Effector CD4-positive, alpha-beta T cell (primary cell): ENCODE measurements at places on chromosomes 2 and 18.

DNA sequence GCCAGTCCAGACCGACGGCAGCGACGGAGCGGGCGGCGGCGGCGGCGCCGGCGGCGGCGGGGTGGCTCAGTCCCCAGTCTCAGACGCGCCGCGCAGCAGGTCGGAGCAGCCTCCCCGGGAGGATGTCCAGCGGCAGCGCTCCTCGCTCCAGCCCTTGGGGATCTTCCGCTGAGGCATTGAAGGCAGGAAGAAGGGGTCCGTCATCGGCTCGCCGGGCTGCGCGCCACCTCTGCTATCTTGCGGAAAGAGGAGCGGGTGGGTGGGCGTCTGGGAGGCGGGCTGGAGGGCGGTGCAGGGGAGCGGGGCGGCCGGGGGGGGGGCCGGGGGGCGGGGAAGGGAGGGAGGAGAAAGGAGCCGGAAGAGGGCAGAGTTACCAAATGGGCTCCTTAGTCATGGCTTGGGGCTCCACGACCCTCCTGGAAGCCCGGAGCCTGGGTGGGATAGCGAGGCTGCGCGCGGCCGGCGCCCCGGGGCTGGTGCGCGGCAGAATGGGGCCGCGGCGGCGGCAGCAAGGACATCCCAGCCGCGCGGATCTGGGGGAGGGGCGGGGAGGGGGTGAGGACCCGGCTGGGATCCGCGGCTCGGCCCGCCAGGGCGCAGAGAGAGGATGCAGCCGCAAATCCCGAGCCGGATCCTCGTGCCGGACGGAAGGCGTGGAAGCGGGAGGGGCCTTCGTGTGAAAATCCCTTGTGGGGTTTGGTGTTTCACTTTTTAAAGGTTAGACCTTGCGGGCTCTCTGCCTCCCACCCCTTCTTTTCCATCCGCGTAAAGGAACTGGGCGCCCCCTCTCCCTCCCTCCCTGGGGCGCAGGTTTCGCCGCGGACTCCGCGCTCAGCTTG, at the start of gene NETO1:
TSS of gene NETO1 (minus strand) at position 242 of the 839 bp plus-strand sequence. CDS start 696 bp downstream, outside the sequence.
- DNase-seq: no peak

GRCh38 chr18:13492314-13492713, 234.0 kb downstream of the FAM210A start:
- DNase-seq: no peak

GRCh38 chr18:48915626-48916425, 34.9 kb downstream of the SMAD7 start:
- DNase-seq: no peak

DNA sequence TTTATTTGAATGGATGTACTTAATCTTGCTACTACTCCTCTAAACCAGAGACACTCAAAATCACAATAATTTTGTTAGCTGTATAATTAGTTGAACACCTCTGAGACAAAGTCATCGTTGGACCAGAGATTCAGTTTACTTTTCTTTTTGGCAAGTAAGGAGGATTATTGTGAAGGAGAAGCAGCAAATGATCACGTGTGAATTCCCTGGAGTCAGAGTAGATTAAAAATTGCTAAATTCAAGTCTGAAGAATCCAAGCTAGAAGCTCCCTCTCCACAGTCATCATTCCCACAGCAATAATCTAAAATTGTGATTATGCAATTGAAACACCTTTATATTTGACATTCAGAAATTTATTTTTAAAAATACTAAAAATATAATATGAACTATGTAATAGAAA, 484.4 kb downstream of the CMPK2 start:
- no peak for DNase-seq

GRCh38 chr2:953975-954686, 3.5 kb downstream of the SNTG2 start:
- no peak for DNase-seq

GRCh38 chr18:63379639-63379962, 12.6 kb upstream of the KDSR start:
- no peak for DNase-seq

DNA sequence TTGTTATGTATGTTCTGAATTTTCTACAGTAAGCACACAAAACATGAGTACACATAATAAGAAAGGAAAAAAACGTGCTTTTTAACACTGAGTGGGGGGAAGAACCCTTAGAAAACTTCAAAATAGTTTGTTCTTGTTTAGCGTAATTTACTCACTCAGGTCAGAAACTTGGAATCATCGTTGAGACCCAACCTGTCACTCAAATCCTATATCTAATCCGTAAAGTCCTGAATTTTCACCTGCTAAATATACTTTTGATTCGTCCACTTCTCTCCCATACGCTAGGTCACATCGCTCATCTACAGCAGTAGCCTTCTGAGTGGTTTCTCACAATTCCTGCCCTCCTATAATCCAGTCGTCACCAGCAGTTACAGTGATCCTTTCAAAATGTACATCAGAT, 767 bp downstream of the TPRKB start:
- no peak for DNase-seq

DNA sequence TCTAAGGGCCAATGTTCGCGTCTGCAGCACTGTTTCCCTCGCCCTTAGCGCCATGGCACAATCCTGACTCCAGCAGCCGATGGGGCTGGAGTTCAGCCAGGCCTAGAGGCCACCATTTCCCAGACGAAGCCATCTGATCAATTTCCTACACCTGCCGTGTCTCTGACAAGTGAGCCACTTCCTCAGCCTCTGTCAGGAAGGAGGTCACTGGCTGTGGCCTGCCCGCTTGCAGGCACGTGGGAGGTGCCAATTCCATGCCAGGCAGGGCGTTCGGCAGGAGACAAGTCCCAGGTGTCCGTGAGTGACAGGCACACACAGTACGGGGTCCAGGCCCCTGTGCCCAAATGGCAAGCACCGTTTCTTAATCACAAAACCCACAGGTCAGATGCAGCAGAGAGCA, 234.5 kb downstream of the TWIST2 start:
- DNase-seq: no peak

DNA sequence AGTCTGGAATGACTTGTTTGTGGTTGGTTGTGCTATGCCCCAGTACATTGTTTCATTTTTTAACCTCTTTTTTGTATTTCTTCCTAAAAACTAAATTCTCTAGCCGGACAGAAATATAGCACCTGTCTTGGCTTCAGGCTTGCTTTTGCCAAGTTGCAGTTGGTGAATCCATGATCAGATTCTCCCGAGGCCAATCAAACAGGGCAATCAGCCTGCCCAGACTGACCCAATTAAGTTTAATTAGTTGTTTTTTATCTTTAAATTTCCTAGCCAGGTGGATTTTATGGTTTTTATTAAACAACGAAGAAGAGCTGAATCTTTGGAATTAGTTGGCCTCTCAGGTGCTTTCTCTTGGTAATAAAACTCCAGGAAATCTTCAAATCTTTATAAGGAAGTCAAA, 162.1 kb downstream of the CPS1 start:
- no peak for DNase-seq

- DNase-seq: no peak
Measured at GRCh38 chr2:146867477-146867986, 977.3 kb upstream of the ACVR2A start.

DNA sequence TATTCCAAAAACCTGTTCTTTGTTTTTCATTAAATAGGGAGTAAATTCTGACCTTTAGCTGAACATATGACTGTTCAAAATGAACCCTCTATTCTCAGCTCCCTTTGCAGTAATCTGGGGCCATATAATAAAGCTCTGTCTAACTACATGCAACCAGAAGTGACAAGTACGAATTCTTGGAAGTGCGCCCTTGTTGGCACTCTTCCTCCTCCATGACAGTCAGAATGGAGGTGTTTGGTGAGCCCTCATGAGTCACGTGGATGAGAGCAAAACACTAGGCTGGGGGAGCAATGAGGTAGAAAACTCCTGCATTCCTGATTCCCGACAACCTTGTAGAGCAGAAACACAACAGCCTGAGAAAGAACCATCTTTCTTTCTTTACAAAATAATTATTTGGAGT, 552.9 kb downstream of the FBXO15 start:
- DNase-seq: no peak

- DNase-seq: no peak
Measured at GRCh38 chr18:33201509-33201926, 239.0 kb downstream of the CCDC178 start.

DNA sequence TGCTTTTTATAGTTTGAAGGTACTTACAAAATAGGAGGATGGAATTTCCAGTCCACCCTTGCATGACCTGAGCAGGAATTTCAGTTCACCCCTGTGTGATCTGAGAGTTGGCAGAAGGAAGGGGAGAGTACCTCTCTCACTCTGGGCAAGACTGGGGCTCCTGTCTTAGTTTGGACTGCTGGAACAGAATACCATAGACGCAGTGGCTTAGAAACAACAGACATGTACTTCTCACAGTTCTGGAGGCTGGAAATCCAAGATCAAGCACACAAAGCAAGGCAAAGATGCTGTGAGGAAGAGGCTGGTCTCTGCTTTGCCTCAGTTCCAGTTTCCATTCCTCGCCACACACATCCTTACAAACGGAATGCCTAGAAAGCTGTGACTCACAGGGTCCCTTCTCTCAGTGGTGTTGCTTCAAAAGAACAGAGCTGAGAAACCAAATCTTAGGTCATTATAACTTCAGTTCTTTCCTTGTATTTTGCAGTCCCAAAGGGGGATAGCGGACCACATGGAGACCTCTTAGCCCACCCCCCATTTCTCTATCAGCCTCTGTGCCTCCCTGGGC, 108.8 kb upstream of the HAAO start:
- DNase-seq: no peak

DNA sequence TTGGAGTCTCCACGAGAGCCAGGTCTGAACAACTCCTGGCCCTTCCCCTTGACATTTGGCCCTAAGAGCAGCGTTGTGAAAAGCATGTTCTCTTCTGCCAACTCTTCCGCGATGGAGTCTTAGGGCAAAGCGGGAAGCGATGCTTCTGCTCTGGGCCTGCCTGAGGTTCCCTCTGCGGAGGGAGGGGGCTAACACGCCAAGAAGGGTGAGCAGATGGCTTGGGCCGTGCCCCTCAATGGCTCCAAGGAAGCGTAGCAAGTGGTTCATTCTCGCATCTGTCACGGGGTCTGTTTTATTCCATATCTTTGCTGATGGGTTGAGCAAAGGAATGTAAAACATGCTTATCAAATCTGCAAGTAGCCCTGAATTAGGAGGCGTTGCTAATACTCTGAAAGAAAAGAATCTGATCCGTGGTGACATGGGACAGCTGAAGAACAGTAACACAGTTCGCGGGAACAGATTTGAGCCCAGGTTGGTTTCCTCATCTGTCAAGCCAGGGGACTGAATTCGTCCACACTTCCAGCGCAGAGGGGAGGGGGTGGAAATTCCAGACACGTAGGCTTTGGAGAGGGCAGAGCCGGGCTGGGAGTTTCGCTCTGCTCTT, 38.0 kb downstream of the DNMT3A start:
- DNase-seq: no peak

DNA sequence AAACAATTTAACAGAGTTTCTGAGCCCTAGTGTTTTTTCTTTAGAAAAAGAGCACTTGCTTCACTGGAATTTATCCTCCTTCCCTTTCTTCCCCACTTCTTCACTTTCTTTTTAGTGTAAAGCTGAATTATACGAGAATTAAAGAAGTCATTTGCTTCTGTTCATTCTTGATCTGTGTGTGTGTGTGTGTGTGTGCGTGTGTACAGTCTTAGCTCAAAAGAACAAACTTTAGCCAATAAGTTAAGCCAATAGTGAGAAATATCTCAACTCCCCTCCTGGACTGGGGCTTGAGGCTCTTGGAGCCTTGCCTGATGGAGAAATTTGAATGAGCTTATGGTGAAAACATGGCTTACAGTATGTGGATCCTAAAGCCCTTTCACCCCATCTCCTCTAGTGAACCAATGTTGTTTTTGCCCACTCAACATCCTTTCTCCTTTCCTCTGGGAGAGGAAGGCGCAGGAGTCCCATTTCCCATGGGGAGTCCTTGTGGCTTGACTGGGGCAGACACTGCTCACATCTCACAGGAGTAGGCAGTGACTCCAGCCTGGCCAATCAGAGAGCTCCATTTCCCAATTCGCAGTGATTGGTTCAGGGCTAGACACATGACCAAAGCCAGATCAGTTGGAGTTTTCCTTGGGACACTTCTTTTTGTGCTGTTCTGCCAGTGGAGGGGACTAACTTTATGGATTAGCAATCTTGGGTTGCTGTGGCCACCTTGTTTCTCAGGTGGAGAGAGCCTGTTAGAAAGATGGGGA, 16.3 kb upstream of the MYO3B start:
- no peak for DNase-seq

GRCh38 chr2:196275646-196276352, 104.4 kb upstream of the STK17B start:
- DNase-seq: no peak

DNA sequence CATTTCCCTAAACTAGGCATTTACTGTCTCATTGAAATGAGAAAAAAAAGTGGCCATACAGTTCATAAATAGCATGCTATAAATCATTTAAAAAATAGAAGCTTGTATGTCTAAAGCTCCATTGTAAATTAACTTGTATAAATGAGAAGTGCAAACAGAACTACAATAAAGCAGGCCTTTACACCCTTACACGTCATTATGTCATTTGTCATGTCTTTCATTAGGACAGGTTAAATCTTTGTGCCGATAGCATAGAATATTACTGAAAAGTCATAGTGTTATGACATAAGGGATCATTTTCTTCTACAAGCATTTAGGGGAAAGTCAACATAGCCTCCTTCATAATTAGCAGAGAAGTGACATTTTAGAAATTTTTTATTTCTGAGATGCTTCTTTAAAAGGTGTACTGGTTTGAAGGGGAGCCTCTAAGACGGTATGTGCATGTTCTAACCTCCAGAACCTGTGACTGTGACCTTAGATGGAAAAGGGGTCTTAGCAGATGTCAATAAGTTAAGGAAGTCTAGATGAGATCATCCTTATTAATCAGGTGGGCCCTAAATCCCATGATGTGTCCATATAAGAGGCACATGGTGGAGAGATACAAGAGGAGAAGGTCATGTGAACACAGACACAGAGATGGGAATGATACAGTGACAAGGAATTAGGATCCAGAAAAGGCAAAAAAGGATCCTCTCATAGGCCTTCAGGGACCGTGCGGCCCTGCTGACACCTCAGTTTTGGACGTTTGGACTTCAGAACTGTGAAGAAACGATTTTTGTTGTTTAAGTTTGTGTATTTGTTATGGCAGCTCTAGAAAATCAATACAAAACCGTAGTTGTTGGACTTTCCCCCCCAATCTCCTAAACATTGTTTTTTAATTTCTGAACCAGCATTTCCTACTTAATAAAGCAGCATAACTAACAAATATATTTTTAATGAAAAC, 863.7 kb downstream of the MBD2 start:
- DNase-seq: no peak

- DNase-seq: no peak
Measured at GRCh38 chr18:65016631-65017371, 734.0 kb upstream of the CDH7 start.

GRCh38 chr18:33034945-33035344, 262.1 kb upstream of the KLHL14 start:
- DNase-seq: no peak

DNA sequence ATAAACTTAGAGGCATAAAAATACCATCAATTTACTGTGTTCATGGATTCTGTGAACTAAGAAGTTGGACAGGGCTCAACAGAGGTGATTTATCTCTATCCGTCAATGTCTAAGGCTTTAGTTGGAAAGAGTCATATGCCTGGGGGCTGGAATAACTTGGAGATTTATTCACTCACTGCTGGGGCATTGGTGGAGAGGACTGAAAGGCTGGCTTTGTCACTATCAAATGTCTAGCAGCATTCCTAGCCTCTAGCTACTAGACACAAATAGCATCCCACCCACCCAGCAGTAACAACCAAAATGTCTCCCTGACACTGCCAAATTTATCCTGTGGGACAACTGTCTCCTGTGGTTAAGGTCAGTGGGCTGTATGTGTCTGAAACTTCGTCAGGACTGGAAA, 71.0 kb downstream of the EVA1A start:
- DNase-seq: no peak
